ENCODE measurements at places on chromosomes 2 and 18.

- no peak for DNase-seq
Measured at GRCh38 chr2:10428924-10429323, 19.2 kb downstream of the ODC1 start.

GRCh38 chr2:149972066-149972465 is 384.5 kb upstream of the MMADHC start:
- no peak for DNase-seq

DNA sequence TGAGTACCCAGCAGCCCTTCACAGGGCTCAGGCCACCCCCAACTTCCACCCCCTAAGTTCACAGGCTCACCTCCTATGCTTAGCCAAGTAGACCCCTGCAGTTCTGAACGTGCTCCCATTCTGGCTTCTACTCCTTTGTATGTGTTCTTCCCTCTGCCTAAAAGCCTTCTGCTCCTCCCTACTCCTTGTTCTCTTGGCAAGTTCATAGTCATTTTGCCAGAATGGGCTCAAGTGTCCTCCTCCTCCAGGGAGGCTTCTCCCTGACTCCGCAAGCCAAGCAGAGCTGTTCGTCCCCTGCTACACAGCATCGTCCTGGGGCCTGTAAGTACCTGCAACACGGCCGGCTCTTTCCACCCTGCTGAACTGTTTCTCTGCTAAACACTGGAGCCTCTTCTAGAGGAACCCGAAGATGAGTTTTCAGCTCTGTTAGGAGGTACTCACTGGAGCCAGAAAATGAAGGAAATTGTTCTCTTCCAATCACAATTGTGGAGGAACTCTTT is 14.6 kb upstream of the CETN1 start:
- no peak for DNase-seq

DNA sequence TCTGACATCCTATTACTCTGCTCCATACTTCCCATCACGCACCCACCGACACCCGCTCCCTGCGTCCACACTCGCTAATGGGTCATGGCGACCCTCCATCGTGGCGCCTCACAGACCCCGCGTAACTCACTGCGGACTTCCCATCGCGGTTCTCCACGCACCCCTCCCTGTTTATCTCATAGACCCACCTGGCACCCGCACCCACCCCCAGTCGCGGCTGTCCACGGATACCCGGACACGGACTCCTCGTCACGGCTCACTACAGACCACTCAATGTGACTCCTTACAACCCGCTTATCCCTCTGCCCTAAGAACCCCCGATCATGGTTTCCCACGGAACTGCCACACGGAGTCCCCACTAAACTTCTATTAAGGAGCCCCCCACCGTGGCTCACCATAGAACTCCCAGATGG is 458 bp downstream of the CXXC1 start:
- DNase-seq: no peak

DNA sequence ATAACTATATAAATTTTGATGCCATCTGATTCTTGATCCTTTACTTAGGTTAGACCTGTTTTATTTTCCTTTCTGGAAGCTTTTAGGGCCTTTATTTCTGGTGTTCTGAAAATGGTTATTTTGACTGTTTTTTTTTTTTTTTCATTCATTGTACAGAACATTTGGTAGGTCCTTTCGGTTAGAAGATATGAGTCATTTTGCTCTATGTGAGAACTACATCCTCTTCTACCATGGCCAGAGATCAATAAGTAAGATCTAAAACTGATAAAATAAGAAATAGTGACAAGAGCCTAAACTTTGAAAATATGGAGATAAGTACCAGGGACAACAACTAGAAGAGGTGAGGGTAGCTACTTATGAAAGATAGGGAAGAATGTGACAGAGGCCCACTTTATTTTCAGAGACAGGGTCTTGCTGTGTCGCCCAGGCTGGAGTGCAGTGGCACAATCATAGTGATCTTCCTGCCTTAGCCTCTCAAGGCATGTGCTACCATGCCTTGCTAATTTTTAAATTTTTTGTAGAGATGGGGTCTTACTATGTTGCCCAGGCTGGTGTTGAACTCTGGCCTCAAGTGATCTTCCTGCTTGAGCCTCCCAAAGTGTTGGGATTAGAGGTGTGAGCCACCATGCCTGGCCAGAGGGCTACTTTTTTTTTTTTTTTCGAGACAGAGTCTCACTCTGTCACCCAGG is 66.5 kb downstream of the EIF2AK3 start:
- DNase-seq: no peak

Measured in stimulated activated CD4-positive, alpha-beta T cell treated with anti-CD3 and anti-CD28 coated beads, TNF-alpha, amount 100 ng/mL, for 1 hour (primary cell).